ENCODE measurements at places on chromosomes 3 and 15. TPM values are rescaled to one million over a fixed set of nuclear protein-coding genes. Genes with fewer than 3 reads are reported as not detected.
A peak's percentile ranks its signal among the peaks of the same experiment; 100 is the strongest.

DNA sequence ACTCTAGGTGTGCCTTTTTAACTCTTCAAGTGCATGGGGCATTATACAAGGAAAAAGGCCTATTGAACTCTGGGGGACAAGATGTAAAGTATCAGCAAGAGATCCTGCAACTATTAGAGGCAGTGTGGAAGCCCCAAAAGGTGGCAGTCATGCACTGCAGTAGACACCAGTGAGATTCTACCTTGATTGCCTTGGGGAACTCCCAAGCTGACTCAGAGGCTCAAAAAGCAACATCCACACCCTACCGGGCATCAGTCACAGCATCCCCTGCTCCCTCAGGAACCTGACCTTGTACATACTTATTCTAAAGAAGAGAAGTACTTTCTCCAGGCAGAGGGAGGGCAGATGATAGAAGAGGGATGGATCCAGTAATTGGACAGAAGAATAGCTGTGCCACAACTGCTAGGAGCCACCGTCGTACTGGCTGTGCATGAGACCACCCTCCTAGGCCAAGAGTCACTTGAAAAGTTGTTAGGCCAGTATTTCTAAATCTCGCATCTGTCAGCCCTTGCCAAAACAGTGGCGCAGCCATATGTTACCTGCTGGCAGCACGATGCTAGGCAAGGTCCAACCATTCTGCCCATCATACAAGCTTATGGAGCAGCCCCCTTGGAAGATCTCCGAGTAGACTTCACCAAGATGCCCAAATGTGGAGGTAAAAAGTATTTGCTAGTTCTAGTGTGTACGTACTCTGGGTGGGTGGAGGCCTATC is 523.1 kb upstream of the FRG2C start:
- no peak for DNase-seq

- no peak for DNase-seq
Observed at GRCh38 chr3:7407107-7407506, 546.2 kb downstream of the GRM7 start.

DNA sequence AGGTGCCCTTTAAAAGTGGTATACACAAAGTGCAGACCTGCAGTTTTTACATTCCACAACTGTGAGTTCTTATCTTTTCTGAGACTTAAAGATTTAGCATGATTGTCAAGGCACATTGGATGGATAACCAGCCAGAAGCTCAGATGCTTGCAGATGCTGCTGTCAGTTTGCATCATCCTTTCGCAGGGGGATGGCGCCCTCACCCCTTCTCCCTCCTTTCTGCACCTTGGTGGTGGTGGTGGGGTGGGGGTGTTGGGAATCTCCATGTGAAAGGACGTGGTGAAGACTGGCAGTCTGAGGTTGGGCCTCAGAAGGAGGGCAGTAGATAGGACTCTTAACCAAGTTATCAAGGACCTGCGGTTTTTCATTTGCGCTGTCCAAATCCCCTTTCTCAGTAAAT is 309.6 kb upstream of the SEMA6D start:
- no peak for DNase-seq

DNA sequence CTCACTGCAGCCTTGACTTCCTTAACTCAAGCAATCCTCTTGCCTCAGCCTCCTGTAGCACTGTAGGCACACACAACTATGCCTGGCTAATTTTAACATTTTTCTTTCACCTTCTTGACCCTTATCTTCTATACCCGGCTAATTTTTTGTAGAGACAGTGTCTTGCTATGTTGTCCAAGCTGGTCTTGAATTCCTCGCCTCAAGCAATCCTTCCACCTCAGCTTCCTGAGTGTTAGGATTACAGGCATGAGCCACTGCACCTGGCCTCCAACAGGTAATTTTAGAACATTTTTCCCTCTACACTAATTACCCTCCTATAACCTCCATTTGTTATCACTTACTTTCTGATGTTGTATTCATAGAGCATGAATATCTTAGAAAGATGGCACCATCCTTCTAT is 60.3 kb downstream of the SPG11 start:
- no peak for DNase-seq

DNA sequence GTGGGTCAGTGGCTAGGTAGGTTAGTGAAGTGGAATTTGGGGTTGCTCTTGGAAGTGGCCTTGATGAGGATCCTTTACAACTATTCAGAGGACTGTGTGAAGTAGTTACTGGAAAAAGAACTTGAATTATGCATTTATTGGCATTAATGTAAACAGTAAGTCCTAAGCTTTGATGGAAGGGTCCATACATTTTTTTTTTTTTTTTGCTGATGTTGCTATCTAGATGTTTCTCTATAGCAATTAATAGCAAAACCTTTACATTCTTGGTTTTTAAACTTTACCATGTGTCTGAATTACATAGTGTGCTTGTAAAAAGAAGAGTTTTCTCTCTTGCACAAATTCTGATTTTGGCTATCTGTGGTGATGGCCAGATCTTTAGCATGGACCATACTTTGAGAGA is 9.5 kb downstream of the ZNF621 start:
- no peak for DNase-seq

DNA sequence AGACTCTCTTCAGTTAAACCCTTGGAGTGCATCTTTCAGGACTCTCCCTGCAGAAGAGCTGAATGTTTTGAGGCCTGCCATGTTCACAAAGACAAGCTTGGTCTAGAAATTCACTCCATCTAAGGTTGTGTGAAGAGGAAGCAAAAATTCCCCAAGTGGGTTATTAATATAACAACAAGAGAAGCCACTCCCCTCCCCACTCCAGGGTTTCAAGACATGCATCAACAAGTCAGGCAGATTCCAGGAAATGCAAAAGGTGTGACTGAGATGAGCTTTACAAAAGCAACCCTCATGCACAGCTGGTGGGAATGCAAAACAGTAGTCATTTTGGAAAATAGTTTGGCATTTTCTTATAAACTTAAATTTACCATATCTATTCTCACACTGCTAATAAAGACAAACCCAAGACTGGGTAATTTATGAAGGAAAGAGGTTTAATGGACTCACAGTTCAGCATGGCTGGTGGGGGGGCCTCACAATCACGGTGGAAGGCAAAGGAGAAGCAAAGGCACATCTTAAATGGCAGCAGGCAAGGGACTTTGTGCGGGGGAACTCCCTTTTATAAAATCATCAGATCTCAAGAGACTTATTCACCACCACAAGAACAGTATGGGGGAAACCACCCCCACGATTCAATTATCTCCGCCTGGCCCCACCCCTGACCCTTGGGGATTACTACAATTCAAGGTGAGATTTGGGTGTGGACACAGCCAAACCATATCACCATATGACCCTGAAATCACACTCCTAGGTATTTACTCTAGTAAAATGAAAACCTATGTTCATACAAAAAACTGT is 31.3 kb downstream of the TARS3 start:
- no peak for DNase-seq

DNA sequence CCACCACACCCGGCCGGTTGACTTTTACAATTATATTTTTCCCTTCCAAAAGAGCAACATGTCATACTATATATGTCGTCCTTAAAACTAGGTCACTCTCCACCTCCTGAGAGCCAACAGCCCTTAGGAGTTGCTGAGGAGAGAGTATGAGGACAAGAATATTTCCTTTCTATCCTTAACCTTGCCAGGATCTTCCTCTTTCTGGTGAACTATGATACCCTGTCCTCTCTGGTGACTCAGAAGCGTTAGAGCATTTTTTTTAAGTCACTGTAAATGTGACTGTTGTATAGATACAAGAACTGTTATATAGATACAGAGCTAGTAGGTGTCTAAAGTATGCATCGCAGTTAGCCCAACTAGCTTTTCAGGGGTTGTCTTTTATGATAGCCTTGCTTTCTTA is 33.7 kb upstream of the MTHFS start:
- no peak for DNase-seq

GRCh38 chr15:87962428-87962827 is 294.1 kb downstream of the NTRK3 start:
- no peak for DNase-seq

DNA sequence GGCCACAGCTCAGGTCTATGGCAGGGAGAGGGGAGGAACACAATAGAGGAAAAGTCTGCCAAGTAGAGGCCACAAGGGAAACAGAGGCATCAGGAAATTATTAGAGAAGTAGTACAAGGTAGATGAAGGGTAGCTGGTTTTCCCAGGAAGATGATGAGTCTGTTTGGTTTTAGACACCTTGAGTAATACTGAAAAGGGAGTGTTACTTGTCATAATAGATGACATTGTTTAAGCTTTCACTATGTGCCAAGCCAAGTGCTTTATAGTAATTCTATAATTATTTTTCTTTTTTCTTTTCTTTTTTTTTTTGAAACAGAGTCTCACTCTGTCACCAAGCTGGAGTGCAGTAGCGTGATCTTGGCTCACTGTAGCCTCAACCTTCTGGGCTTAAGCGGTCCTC is 13.7 kb downstream of the PXK start:
- no peak for DNase-seq

DNA sequence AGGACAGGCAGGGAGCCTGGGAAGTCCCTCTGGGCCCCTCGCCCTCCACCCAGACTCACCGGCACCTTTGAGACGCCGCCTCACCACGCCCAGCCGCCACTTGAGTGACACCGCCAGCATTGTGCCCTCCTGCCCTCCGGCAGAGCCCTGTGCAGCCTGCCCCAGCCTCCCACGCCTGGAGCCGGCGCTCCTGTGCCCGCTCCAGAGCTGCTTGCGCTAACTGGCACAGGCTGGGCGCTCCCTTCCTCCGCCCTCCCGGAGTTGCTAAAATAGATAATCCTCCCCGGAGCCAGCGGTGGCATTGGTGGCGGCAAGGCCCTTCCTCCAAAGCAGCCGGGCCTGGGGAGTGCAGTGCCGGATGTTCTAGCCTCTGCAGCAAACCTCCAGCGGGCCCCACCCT is 15.7 kb upstream of the GRIP2 start:
- DNase-seq = no peak

- DNase-seq = no peak
Observed at GRCh38 chr15:90540768-90541167, 11.0 kb downstream of the CRTC3 start.

DNA sequence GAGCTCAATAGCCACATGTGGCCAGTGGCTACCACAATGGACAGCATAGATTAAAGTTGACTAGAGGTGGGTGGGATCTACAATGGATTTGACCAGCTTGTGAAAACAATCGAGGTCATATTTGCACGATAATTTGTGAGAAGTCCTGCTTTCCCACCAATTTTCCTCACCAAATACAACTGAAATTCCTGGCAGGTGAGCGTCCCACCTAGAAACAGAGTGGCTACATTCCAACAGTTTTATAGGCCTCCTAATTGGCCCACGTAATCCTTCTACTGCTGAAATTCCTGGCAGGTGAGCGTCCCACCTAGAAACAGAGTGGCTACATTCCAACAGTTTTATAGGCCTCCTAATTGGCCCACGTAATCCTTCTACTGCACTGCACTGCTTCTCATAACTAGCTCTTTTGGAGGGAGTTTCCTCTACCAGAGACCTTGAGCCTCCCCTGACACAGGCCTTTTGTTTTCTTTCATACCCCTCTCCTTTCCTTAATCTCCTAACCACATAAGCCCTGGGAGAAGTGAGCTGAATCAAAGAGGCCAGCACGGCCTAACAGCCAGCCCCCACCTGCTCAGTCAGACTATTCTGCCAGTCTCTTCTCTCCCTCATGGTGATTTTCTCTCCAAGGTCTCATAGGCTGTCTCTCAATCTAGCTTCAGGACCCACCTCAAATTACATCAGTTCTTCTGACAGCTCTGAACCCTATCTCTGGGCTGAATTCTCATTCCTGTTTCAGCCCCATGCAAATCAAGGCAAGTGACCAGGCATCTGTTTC is 80.2 kb downstream of the BFSP2 start:
- DNase-seq = no peak

DNA sequence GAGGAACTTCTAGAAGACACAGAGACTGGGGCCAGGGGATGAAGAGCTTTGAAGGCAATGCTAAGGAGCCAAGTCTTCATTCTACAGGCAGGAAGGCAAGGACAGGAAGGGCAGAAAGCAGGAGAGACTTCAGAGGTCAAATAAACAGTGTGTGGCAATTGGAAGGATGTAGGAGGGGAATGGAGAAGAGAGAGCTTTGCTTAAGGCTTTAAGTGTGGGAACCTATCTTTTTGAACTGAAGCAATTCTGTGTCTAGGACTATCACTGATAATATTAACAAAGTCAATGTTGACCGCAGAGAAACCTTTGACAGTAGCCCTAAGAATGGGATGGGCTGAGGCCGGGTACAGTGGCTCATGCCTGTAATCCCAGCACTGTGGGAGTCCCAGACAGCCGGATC is 325.0 kb downstream of the FOXP1 start:
- DNase-seq = no peak

GRCh38 chr15:34243226-34243625 is 18.4 kb downstream of the EMC4 start:
- DNase-seq = no peak

DNA sequence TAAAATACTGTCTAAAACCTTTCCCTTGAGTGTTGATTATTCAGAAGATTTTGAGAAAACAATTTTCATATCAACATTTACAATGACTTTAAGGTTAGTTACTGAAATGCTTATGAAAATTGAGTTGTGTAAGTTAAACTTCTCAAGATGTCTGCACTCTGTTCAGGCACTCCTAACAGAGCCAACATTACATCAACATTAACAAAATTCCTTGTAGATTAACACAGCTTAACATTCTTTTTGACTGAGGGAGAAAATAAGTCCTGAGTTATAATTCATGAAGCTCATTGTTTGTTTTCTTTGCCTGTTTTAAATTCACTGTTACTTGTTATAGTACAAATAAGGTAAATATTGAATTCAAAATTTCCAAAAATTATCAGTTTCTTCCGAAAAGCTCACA is 9.0 kb downstream of the ACKR4 start:
- no peak for DNase-seq

DNA sequence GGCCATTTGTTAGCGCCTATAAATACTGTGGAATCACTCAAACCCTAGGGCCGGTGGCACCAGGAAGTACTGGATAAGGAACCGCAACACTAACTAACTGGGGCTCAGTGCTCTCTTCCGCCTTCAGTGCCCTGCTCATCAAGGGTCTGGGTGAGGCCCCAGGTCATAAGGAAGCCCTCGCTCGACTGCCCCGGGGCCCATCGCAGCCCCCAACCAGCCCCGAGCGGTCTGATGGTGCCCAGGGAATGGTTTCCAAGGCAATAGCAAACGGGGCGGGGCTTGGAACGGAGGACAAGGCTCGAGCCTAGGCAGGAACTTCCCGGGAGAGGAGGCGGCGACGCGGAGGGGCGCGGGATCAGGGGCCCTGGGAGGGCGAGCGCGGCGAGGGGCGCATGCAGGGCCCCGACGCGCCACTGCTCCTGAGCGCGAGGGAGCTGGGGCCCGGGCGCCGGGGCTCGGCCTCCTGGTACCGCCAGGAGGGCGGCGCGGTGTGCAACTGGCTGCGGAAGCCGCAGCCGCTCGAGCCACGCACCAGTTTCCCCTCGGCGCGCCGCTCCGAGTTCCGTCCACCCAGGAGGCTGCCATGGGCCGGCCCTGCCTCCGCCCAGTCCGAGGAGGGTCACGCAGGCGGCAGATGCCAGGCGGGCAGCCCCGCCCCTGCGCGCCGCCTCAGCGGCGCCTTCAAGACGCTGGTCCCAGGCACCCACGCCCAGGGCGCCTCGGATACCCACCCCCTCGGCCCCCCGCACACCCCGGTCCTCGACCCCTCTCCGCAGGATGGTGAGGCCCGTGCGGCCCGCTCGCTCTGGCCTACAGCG is at the start of gene TTLL3:
Gene TTLL3 (plus strand): TSS at position 648 of the 818 bp plus-strand sequence. CDS start 400 bp downstream, outside the sequence.
- DNase-seq = peak; percentile 68

GRCh38 chr15:77836121-77836692 is 203.5 kb upstream of the LINGO1 start:
- DNase-seq = no peak

LDHAL6B gene
- total RNA-seq = not detected

APBA2 gene
- total RNA-seq = 0.64 TPM

TMC3 gene
- total RNA-seq = 0.15 TPM

MED12L gene
- total RNA-seq = 1.6 TPM

GRK7 gene
- total RNA-seq = 0.15 TPM

CLRN1 gene
- total RNA-seq = not detected

AGBL1 gene
- not detected for total RNA-seq

FSD2 gene
- not detected for total RNA-seq

ISL2 gene
- total RNA-seq = not detected

LTF gene
- 190 TPM for total RNA-seq

LIPH gene
- total RNA-seq = 5.6 TPM

All from breast epithelium (tissue), 4 donors.